ENCODE measurements at places on chromosomes 7 and 10. TPM values are rescaled to one million over a fixed set of nuclear protein-coding genes. Genes with fewer than 3 reads are reported as not detected.

FKBP14 gene
- total RNA-seq: 7.0 TPM

DNAH11 gene
- 0.20 TPM for total RNA-seq

FAM237B gene
- not detected for total RNA-seq

MRC1 gene
- 34.3 TPM for total RNA-seq

AKR1C2 gene
- total RNA-seq: 47.9 TPM

IPMK gene
- 4.5 TPM for total RNA-seq

LIPF gene
- not detected for total RNA-seq

BPGM gene
- total RNA-seq: 8.8 TPM

PHKG1 gene
- total RNA-seq: 1.3 TPM

FLNC gene
- 13.5 TPM for total RNA-seq

CDHR1 gene
- total RNA-seq: not detected

ARMC3 gene
- total RNA-seq: 3.9 TPM

ARHGAP19 gene
- 72.8 TPM for total RNA-seq

RSBN1L gene
- total RNA-seq: 29.3 TPM

KIF5B gene
- total RNA-seq: 162 TPM

TAS2R4 gene
- total RNA-seq: 3.6 TPM

GIMAP1 gene
- total RNA-seq: 10.4 TPM

GHITM gene
- 118 TPM for total RNA-seq

CABCOCO1 gene
- total RNA-seq: not detected

CHAT gene
- not detected for total RNA-seq

TRIM50 gene
- total RNA-seq: not detected

GPER1 gene
- total RNA-seq: 6.1 TPM

PLXDC2 gene
- total RNA-seq: 55.2 TPM

SLC26A3 gene
- total RNA-seq: not detected

CCL24 gene
- not detected for total RNA-seq

DENND11 gene
- 14.4 TPM for total RNA-seq

SKIDA1 gene
- 0.39 TPM for total RNA-seq

COL26A1 gene
- not detected for total RNA-seq

ANKRD30A gene
- total RNA-seq: not detected

GATA3 gene
- not detected for total RNA-seq

STEAP1 gene
- total RNA-seq: 4.7 TPM

OR9A2 gene
- total RNA-seq: 0.78 TPM

ZNF117 gene
- total RNA-seq: 15.1 TPM

AGMO gene
- total RNA-seq: 14.0 TPM

All from tibial nerve (tissue), 4 donors.